ENCODE measurements at places on chromosomes 5 and 9.

DNA sequence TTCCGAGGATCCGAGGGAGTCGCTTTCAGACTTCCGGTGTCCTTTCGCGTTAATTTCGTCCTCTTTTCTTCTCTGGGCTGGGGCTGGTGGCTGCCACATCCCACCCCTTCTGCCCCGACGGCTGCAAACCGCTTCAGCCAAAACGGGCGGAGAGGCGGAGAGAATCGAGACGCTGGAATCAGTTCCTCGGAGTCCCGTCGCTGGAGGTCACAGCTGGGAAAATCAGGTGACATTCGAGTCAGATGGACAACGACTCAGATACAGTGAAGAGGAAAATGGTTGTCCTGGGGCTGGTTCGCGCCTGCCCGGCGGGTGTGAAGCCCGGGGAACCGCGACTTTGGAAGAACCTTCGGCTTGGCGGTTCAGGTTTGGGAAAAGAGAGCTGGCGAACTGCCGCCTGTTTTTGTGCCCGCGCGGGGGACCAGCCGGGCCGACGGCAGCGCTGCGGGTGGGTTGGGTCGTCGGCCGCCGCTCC lies 8.9 kb upstream of the NKX2-5 start:
- no peak for DNase-seq

DNA sequence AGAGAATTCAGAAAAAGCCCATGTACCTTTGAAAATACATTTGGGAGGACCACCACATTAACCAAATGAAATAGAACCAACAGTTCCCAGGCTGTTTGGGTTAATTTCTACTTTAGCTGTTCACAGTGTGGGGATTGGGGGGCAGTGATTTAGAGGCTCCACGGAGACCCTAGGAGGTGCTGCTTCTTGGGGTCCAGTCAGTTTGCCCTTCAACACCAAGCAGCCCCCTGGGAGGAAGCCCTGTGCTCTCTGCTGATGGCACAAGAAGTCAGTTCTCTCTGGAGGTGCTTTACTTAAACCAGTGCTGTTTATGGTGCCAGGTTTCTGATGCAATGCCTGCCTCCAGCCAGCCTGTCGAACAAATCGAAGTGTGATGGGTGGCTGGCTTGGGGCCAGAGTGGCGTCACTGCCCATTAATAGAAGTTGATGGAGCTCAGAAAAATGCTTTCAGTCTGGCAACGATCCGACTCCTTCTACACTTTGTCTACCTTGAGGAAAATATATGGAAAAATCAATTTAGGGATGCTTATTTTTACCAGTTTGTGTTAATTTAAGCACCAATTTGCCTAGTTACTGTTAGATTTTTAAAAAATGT lies 134.0 kb downstream of the SNX18 start:
- no peak for DNase-seq

GRCh38 chr5:156529892-156530291 lies 202.9 kb downstream of the SGCD start:
- no peak for DNase-seq

DNA sequence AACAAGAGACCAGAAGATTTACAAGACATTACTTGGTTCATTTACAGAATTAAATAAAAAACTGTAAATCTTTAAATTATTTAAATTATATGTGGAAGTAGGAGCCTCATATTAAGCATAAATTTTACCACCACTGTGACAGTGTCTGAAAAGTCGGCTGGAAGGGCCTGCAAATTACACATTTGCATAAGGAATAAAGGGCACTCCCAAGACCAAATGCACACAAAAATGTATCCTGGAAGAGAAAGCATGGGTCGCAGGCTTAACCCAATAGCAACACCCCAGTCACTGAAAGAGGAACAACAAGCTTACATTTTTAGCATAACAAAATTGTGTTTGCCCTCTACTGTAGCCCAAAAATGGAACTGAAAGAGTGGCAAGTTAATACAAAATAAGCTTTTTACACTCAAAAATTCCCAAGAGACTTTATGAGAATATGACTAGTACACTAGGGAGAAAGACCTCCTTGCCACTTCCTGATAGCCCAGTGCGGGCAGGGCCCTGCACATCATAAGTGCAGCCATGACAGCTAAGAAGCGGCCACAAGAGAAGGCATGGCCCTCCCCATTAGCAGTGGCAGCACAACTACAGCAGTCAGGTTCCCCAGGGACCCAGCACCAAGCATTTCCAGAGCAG lies 482.0 kb downstream of the DTWD2 start:
- no peak for DNase-seq

DNA sequence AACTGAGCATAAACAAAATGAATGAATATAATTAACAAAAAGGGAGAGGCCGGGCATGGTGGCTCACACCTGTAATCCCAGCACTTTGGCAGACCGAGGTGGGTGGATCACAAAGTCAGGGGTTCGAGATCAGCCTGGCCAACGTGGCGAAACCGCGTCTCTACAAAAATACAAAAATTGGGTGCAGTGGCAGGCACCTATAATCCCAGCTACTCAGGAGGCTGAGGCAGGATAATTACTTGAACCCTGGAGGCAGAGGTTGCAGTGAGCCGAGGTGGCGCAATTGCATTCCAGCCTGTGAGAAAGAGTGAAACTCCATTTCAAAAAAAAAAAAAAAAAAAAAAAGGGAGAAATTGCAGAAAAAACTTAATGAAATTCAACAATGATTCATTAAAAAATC lies 839.3 kb upstream of the CTNND2 start:
- DNase-seq = no peak

DNA sequence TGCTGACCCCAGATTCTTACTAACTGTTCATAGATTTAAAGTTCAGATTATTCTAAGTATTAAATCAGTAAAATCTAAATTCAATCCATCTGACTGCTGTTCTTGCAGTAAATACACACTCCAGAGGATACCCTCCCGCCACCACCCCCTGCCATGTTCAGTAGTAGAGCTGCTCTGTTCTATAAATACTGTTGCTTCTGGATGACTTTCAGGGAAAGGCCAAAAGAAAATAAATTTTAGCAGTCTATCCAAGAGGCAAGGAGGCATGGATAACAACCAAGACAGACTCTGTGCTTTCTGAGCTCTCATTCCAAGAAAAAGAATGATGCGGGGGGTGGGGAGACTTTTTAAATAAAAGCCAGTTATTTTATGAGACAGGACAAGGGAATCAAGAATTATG lies 115.1 kb downstream of the ADAMTS6 start:
- no peak for DNase-seq

DNA sequence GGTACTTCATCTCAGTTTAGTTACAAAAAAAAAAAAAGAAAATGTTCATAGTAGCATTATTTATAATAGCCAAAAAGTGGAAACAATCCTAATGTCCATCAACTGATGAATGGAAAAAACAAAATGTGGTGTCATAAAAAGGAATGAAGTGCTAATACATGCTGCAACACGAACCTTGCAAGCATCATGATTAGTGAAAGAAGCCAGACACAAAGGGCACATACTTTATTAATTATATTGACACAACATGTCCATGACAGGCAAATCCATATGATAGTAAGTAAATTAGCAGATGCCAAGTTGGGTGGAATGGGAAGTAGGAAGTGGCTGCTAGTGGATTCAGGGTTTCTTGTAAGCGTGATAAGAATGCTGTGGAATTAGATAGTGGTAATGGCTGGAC lies 54.2 kb downstream of the PCDHGC5 start:
- no peak for DNase-seq

DNA sequence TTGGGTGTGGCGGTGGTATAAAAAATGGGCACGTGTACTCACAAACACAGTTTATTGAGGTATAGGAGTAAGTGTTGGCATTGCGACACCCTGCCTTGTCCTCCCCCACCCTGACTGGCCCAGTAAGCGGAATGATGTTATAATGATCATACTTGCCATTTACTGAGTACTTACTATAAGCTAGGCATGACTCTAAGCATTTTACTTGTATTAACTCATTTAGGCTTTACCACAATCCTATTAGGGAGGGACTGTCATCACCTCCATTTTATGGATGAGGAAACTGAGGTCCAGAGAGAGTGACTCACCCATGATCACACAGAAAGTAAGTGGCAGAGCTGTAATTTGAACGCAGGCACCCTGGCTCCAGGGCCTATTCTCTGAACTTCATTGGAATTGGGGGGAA lies 2.3 kb downstream of the SMIM3 start:
- DNase-seq = no peak

GRCh38 chr5:151382576-151382975 lies 35.2 kb upstream of the SLC36A2 start:
- DNase-seq = no peak

GRCh38 chr9:97307091-97307490 lies 368 bp upstream of the CCDC180 start:
- no peak for DNase-seq

- DNase-seq = no peak
These were observed at the start of gene CTSL for GRCh38 chr9:87725900-87726709. Gene CTSL (plus strand): TSS chr9:87726119. CDS start chr9:87727604, 1,485 bp downstream.

DNA sequence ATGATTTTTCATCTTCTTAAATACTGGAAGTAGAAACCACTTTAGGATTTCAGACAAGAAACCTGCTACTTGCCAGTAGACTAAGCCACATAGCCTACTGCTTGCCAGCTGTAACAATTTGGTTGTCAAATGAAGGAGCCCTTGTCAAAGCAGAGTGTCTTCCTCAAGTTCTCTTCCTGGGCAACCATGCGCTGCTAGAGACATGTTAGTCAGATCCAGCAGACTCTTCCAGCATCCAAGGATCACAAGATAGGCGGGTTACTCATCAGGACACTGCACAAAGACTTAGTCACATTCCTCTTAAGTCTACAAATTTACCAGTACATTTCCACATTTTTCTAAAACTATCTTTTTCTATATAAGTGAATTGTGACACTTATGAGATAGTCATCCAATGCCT lies 24.4 kb downstream of the SKIC3 start:
- DNase-seq = no peak

DNA sequence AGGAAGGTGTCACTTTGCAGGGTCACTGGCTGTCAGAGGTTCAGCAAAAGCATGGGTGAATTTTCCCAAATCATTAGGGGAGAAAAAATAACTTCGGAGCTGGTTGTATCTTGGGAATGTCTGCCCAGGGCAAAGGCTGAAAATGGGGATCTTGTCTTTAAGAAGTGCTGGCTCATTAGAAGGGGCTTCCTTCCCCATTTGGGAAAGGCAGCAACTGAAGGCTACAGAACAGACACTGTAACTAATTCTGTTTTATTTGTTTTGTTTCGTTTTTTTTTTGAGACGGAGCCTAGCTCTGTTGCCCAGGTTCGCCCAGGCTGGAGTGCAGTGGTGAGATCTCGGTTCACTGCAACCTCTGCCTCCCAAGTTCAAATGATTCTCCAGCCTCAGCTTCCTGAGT lies 70.3 kb upstream of the PCA3 start:
- no peak for DNase-seq

DNA sequence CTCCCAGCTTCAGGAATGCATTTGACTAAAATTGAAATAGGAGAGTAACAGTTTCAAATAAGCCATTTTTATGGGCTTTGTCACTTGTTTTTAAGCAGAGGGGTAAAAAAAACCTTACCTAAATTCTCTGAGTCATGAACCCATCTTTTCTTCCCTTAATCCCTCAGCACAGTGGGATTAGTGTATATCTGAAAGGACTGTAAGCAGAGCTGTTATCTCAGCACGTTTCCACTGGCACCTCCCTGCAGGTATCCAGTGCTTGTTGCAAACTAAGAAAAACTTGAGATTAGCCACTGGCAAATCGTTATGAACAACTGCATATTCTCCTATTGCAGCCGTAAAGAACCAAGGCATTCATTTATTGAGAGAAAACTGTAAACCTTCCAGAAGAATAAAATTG lies 872.7 kb downstream of the EFNA5 start:
- no peak for DNase-seq

- no peak for DNase-seq
These were observed 1.8 kb upstream of the ZNF354A start for GRCh38 chr5:178732281-178732680.

DNA sequence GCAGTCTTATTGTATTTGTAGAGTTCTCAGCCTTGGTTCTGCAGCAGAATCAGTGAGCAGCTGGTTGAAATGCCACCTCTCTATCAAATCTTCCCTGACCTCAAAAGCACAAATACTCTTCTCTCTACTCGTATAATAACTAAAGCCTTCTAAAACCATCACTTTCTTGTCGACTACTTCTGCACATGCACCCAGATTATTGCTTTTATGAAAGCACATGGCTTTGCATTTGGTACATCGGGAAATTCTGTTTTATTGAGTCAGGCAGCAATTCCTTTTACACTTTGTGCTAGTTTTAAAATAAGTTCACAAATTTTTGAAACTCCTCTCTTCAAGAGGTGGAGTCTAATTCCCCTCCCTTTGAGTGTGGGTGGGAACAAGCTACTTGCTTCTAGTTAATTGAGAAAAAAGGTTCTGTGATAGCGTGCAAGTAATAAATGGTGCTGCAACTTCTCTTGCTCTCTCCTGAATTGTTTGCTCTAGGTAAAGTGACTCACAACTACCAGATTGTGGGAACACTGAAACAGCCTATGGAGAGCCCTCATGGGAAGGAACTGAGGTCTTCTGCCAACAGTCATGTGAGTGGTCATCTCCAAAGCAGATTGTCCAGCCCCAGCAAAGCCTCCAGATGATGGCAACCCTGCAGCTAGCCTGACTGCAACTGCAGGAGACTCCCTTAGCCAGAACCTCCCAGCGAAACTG lies 66.0 kb upstream of the TAF1L start:
- no peak for DNase-seq

DNA sequence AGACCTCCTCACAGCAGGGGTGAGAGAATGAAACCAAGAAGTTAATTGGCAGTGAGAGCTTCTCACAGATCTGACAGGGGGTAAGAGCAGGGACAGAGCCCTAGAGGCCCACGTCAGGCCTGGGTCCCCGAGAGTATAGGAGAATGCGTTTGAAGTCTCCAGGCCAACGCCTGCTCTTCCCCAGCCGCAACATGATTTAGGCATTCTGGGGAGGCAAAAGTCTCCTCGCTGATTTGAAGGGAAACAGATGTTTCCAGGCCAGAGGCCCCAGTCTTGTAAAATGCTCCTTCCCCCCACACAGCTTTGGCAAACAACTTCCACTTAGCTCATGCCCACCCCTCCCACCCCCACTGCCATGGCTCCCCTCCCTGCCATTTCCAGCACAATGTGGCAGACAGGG lies 239.2 kb upstream of the TRIM32 start:
- no peak for DNase-seq

DNA sequence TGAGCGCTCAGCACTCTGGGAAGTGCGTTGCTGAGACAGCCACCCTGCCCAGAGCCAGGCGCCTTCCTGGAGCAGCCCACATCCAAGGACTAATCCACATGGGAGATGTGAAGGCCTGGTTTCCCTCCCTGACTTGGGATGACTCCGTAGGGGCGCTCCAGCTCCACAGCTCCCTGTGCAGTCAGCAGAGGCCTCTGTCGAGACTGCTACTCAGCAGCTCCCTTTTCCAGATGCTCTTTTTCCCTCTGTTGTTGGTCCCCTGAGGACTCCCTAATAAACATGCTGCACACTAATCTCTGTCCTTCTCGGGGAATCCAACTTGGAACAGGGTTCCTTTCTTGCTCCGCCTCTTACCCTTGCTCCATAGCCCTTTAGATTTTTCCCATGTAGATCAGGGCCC lies 237.3 kb downstream of the ZSWIM6 start:
- DNase-seq = no peak
